NCI-H524 treated with DMSO at 0.1 percent for 48 hours (cell line): ENCODE measurements at places on chromosomes 7 and 10.

GRCh38 chr7:135409845-135410542 is 99.9 kb downstream of the CNOT4 start:
- DNase-seq: no peak

GRCh38 chr10:116287906-116288501 is 15.0 kb upstream of the GFRA1 start:
- DNase-seq: no peak

- DNase-seq: no peak
These were observed 26.4 kb upstream of the ITPRID1 start for GRCh38 chr7:31487476-31487875.

DNA sequence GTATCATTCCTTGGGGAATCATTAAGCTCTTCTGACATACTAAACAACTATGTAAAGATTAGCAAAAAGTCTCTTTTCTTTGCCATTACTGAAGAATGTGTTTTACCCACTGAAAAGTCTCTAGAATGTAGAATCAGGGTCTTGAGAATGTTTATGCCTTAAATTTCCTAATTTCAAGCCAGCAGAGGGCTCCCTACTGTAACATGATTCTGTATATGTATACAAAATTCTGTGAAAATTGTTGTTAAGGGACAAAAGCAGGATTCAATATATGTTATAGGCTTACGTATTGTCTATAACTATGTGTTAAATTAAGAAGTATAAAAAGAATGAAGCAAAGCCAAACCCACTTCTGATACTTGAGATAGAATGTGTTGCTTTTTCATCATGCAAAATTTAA is 296.9 kb upstream of the DGKB start:
- DNase-seq: no peak

DNA sequence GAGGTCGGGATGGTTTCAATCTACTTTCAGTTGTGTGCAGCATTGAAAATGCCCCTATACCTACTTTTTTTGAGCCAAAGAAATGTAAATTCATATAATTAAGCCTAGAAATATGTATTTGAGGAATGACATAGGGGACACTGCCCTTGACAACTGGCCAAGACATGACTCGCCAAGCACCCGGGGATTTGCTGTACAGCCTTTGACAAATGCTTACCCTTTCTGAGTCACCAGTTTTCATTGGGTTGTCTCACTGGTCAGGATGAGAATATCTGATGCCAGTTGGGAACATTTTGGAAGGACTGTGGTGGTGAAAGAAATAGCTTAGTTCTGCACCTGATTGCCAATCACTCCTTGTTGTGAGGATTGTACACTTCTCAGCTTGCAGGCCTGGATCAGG is 166.8 kb upstream of the HABP2 start:
- DNase-seq: no peak

DNA sequence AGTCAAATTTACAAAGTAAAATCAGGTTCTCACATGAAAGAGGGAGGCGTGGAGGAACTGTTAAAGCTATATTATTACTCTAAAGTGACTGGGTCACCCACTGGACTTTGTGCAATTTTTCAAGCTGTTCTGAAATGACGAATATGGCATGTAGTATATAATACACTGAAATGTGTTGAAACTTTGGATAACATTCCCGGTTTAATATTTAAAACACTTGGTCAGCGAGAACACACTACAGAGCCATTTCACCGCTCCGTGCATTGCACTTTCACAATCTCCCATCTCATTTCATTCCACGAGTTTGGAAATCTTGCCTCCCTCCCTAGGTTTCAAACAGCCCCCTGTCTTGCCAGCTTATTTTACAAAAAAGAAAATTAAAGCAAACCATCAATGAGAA is 337.9 kb downstream of the WDR11 start:
- DNase-seq: no peak

DNA sequence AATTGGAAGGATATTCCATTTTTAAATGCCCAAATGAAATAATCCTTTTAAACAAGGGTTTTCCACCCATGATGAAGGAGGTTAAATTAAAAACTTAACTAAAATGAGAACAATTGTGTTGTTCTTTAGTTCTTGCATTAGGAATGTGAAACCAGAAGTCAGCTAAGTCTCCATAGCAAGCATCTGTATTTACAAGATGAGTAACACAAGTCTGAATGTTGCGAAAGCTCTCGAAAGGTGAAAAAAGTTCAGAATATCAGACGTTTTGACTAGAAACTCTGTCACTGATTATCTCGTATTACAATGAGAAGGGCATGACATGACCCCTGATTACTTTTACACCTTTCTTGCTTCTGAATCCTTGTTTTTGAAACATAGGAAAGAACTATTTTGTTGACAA is 149.6 kb downstream of the BICC1 start:
- DNase-seq: no peak

DNA sequence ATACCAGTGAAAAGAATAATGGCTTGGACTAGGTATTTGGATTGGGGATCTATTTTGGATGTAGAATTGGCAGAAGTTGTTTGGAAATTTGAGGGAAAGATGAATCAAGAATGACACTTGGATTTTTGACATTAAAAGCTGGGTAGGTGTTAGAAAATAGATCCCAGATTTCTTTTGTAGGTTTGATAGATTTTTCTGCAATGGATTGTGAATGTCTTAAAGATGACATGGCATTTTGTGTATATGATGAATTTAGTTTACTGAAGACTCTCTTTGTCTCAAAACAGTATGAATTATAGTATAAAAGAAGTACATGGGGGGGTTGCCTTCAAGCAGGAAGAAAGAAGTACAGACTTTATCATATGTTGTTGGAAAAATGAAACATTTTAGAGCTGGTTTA is 75.8 kb downstream of the MPLKIP start:
- DNase-seq: no peak

DNA sequence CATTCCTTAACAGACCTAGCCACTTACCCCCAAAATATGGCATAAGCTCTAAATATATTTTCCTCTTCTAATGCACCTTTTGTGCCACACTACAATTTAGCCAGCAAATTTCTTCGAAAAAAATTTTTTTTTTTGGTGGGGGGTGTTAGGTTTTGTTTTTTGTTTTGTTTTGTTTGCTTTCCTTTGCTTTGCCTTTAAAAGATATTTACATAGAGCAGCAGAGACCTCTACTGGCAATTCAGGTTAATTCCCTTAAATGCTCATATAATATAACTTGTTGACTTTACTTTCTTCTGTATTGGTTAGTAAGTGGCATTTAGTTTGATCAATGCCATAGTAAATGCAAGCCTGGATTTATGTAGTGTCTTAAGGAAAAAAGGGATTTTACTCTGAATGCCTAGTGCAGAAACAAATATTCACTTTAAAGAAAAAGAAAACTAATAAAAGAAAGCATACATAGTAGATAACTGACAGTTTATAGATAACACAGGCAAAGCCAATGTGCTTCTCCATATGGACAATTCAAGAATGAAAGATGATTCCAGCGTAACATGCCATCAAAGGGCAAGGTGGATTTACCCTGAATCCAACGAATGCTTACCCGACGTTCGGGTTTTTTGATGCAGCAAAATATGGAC is 1250.6 kb downstream of the GATA3 start:
- DNase-seq: no peak

DNA sequence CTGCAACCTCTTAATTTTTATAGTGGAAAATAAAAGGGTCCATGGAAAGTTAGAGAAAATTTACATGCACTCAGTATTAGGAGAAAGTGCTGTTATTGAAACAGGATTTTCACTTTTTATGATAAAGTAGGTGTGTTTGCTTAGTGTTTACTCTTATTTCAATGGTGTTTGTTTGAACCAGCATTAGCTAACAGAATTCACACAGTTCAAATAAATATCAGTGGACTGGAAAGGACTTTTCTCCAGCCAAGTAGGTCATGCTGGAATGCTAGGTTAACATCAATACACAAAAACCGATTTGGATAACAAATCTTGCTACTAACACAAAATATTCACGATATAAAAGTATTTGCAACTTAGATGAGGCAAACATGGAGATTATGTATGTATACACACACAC is 49.4 kb upstream of the BET1 start:
- DNase-seq: no peak

- no peak for DNase-seq
These were observed 14.0 kb upstream of the INSIG1 start for GRCh38 chr7:155283565-155284194.
